ENCODE measurements at places on chromosomes 13 and 19. TPM values are rescaled to one million over a fixed set of nuclear protein-coding genes. Genes with fewer than 3 reads are reported as not detected.

TMPRSS9 gene
- not detected for total RNA-seq

DHRS12 gene
- total RNA-seq = 19.6 TPM

DNA sequence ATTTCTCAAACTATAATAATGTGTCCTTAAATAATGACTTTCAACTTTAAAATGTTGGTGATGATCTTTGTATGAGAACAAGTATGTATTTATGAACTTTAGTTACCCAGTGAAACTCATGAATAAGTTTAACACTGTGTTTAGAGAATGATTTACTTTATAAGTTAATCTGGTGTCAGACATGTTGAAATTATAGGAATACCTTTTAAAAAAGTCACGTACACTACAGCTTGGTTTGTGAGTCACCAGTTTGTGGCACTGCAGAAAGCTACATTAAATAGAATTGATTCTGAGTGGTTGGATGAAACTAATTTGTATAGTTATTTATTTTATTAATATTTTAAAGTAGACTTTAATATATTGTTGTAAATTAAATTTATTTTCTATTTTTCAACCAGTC is 1366.2 kb upstream of the PCDH20 start:
- H3K36me3 ChIP-seq = no peaks in the 10 kb centered on the region
- H3K27ac ChIP-seq = no peak overlapping the region
- no peaks in the 10 kb centered on the region for H3K27me3 ChIP-seq
- no peak overlapping the region for H3K4me3 ChIP-seq

- no peak overlapping the region for H3K27ac ChIP-seq
- no peaks in the 10 kb centered on the region for H3K27me3 ChIP-seq
- peaks cover 15% of the 10 kb centered on the region for H3K36me3 ChIP-seq
- H3K4me1 ChIP-seq = no peaks in the 10 kb centered on the region
Observed at GRCh38 chr13:77185721-77186120, 141.2 kb downstream of the MYCBP2 start.

LGALS14 gene
- total RNA-seq = not detected

- no peak overlapping the region for H3K4me3 ChIP-seq
- H3K4me1 ChIP-seq = peaks cover 4% of the 10 kb centered on the region
- H3K27ac ChIP-seq = no peak overlapping the region
- DNase-seq = no peak
- no peaks in the 10 kb centered on the region for H3K36me3 ChIP-seq
- H3K27me3 ChIP-seq = peaks cover 6% of the 10 kb centered on the region
Observed at GRCh38 chr19:46813839-46814358, 25.5 kb upstream of the SLC1A5 start.

GRCh38 chr19:22627526-22627925 is 6.6 kb upstream of the ZNF492 start:
- peaks cover 1% of the 10 kb centered on the region for H3K36me3 ChIP-seq
- no peaks in the 10 kb centered on the region for H3K4me1 ChIP-seq
- no peaks in the 10 kb centered on the region for H3K27me3 ChIP-seq
- no peak overlapping the region for H3K4me3 ChIP-seq
- no peak for DNase-seq

- no peaks in the 10 kb centered on the region for H3K36me3 ChIP-seq
- H3K4me3 ChIP-seq = no peak overlapping the region
- no peak for DNase-seq
- no peak overlapping the region for H3K27ac ChIP-seq
- peaks cover 3% of the 10 kb centered on the region for H3K27me3 ChIP-seq
Observed at GRCh38 chr13:106186366-106187030, 349.0 kb downstream of the EFNB2 start.

GRCh38 chr13:30863231-30863630 is 42.8 kb upstream of the MEDAG start:
- no peak for DNase-seq
- peaks cover 30% of the 10 kb centered on the region for H3K27me3 ChIP-seq
- no peaks in the 10 kb centered on the region for H3K36me3 ChIP-seq
- H3K4me1 ChIP-seq = peaks cover 29% of the 10 kb centered on the region

SELENOV gene
- 6.5 TPM for total RNA-seq

DNA sequence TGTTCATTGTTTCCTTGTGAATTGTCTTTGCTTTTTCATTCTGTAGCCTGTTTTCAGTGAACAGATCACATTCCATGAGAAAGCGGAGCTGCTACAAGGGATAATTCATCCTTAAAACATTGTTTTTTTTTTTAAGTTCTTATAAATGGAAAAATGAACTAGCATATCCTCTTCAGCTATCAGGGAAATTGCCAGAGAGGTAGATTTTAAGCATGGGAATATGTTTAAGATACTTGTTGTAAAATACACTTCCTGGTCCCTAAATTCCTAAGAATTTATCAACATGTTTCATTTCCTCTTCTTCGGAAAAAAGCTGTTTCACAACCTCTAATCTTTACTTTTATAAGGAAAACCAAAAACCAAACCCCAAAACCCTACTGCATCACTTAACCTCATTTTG is 238.0 kb downstream of the POSTN start:
- H3K27me3 ChIP-seq = no peaks in the 10 kb centered on the region
- H3K27ac ChIP-seq = no peak overlapping the region
- H3K4me1 ChIP-seq = no peaks in the 10 kb centered on the region
- DNase-seq = no peak
- no peaks in the 10 kb centered on the region for H3K36me3 ChIP-seq

ATP4A gene
- not detected for total RNA-seq

DNA sequence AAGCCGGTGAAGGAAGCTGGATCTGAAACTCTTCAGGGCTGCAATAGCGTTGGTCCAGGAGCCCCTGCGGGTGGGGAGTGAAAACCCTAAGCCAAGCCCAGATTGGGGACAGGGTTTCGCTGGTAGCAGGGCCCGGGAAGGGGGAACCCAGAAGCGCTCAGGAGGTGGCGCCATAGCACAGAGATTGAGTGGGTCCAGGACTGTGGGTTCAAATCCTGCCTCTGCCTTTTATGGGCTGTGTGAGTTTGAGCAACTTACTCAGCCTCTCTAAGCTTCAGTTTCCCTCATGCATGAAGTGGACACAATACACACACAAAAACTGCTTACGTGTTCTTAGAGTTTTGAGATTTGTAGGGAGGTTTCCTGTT is 8.3 kb upstream of the SYCN start:
- peaks cover 5% of the 10 kb centered on the region for H3K4me1 ChIP-seq
- H3K27ac ChIP-seq = no peak overlapping the region
- peaks cover 24% of the 10 kb centered on the region for H3K27me3 ChIP-seq
- no peak overlapping the region for H3K4me3 ChIP-seq

DNA sequence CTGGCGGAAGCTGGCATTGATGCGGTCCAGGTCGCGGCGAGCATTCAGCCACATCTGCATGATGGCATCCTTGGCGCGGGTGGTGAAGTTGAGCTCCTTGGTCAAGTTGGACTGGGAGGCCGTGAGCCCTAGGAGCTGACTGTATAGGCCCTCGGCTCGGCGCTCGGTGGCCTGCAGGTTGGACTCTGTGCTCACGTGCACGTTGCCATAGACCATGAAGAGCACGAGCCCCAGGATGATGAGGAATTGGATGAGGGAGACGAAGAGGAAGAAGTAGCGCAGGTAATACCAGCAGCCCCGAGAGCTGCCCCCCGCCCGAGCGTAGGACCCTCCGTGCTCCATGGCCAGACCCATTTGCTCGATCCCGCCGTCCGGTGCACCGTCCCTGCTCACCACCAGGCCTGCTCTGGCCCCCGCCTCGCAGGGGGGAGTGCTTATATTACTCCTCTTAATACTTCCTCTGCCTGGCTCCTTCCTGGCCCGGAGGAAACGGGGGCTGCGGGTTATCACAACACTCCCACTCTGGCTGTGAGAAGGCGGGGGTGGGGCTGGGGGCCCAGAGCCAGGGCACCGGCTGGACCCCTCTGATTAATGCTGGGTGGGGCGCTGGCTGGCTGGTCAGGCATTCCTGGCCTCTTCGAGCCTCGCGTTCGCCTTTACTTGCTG is at the start of gene PLVAP:
Gene PLVAP, minus strand, starts transcription at position 408 of the 666 bp plus-strand sequence. Its CDS starts 54 bp downstream, at position 354.
- no peak within 1 kb of the TSS for H3K27ac ChIP-seq
- H3K4me3 ChIP-seq = no peak within 1 kb of the TSS
- DNase-seq = no peak
- H3K4me1 ChIP-seq = peaks cover 3% of the 10 kb centered on the region
- no peaks in the 10 kb centered on the region for H3K36me3 ChIP-seq
- H3K27me3 ChIP-seq = no peaks in the 10 kb centered on the region

SH2D3A gene
- total RNA-seq = 19.8 TPM

DNA sequence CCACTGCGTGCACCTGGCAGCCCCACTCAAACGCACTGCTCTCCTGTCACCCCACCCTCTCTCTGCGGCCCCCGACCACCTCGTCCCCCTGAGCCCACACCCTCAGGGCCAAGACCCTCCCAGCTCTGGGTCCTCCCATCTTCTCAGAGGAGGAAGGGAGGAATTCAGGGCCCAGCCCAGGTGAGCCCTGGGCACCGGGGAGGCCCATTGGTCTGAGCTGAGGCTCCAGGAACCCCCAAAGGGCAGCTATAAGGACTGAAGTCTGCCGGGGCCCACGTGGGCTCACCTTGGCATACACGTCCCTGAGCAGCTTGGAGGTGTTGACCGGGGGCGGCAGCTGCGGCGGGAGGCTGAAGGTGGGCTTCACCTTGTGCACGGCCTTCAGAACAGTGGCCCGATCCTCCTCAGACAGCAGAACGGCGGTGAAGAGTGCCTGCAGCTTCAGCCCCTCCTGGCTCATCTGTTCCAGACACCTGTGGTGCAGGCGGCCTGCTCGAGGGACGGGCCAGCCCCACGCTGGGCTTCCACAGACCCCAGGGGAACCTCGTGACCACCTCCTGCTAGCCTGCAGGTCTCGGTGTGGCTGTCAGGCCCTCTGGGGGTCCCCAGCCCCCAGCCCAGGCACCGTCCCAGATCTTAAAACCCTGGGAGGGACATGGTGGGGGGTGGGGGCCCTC is 8.8 kb downstream of the POLRMT start:
- no peaks in the 10 kb centered on the region for H3K27me3 ChIP-seq
- no peak overlapping the region for H3K4me3 ChIP-seq
- no peak overlapping the region for H3K27ac ChIP-seq
- no peaks in the 10 kb centered on the region for H3K4me1 ChIP-seq

- H3K4me3 ChIP-seq = no peak overlapping the region
- no peak overlapping the region for H3K27ac ChIP-seq
Observed at GRCh38 chr19:35431145-35431807, 16.8 kb upstream of the FFAR2 start.

GRCh38 chr19:21603431-21604231 is 98.2 kb downstream of the ZNF429 start:
- peaks cover 53% of the 10 kb centered on the region for H3K4me1 ChIP-seq
- peaks cover 3% of the 10 kb centered on the region for H3K36me3 ChIP-seq
- no peaks in the 10 kb centered on the region for H3K27me3 ChIP-seq
- no peak for DNase-seq

PLPPR3 gene
- 129 TPM for total RNA-seq

- no peaks in the 10 kb centered on the region for H3K27me3 ChIP-seq
- no peak overlapping the region for H3K4me3 ChIP-seq
- DNase-seq = no peak
- H3K27ac ChIP-seq = no peak overlapping the region
- H3K36me3 ChIP-seq = no peaks in the 10 kb centered on the region
Observed at GRCh38 chr13:66347486-66348117, 882.5 kb downstream of the PCDH9 start.

ERFL gene
- total RNA-seq = 0.84 TPM

DNA sequence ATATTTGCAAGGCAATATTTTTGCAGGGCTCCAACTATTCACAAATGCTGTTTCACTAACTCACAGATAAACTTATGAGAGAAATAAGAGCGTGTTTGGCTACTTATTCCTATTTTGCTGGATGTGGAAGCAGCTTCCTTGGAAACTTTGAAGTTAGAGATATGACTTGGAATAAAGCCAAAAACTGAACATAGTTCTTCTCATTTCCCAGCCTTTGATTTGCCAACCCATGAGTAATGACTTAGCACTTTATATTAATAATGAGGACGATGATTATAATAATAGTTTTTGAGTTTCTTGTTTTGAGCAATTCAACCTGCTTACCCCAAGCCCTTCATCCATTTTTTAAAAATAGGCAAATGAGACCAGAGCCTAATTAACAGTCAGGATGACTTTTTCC is 47.7 kb downstream of the SLC10A2 start:
- H3K36me3 ChIP-seq = no peaks in the 10 kb centered on the region
- H3K4me1 ChIP-seq = no peaks in the 10 kb centered on the region
- no peak overlapping the region for H3K4me3 ChIP-seq
- no peak for DNase-seq
- H3K27ac ChIP-seq = no peak overlapping the region

GRCh38 chr13:110415669-110416068 is 108.6 kb downstream of the COL4A2 start:
- H3K36me3 ChIP-seq = peaks cover 2% of the 10 kb centered on the region
- no peak overlapping the region for H3K4me3 ChIP-seq
- DNase-seq = no peak
- no peak overlapping the region for H3K27ac ChIP-seq
- H3K4me1 ChIP-seq = peaks cover 4% of the 10 kb centered on the region
- H3K27me3 ChIP-seq = no peaks in the 10 kb centered on the region

ZNF135 gene
- total RNA-seq = 17.3 TPM

IFNL1 gene
- not detected for total RNA-seq

ZNF563 gene
- total RNA-seq = 2.0 TPM

DNA sequence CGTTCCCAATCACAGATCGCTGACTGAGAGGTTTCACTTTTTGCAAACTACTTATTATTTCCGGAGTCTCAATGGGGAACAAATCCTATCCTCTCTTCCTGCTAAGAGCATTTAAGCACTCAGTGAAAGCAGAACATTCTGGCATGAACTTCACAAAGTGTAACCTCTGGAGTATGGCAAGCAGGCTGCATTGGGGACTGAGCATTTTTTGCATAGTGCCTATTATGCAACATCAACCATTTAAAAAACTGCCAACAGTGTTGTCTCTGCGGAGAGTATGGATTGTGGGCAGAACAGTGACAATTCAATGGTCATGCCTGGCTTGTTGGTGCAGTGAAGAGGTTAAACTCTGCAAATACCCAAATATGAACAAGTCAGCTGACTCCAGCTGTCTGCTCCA is 484.6 kb downstream of the OLFM4 start:
- no peak overlapping the region for H3K4me3 ChIP-seq
- no peaks in the 10 kb centered on the region for H3K27me3 ChIP-seq
- no peaks in the 10 kb centered on the region for H3K4me1 ChIP-seq

DNA sequence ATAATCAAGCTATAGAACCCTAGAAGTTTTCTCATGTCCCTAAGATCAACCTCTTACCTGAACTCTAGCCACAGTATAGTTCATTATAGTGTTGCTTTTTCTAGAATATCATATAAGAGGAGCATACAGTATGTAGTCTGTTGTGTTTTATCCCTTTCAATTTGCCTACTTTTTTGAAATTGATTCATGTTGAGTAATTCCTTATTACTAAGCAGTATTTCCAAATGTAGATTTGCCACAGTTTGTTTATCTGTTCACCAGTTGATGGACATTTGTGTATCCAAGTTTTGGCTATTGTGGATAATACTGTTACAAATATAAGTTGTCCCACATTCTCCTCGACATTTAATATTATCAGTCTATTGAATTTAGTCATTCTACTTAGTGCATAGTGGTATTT is 138.0 kb downstream of the LMO7 start:
- H3K27me3 ChIP-seq = no peaks in the 10 kb centered on the region
- H3K36me3 ChIP-seq = peaks cover 7% of the 10 kb centered on the region

GRCh38 chr13:48819899-48820298 is 155.8 kb upstream of the FNDC3A start:
- no peak overlapping the region for H3K27ac ChIP-seq
- H3K4me3 ChIP-seq = no peak overlapping the region
- no peak for DNase-seq
- peaks cover 8% of the 10 kb centered on the region for H3K4me1 ChIP-seq

All from progenitor cell of endocrine pancreas (in vitro differentiated cells).